ENCODE measurements at places on chromosomes 4 and X.

- no peak for DNase-seq
These were observed 4.3 kb downstream of the RHOH start for GRCh38 chr4:40200875-40201801.

DNA sequence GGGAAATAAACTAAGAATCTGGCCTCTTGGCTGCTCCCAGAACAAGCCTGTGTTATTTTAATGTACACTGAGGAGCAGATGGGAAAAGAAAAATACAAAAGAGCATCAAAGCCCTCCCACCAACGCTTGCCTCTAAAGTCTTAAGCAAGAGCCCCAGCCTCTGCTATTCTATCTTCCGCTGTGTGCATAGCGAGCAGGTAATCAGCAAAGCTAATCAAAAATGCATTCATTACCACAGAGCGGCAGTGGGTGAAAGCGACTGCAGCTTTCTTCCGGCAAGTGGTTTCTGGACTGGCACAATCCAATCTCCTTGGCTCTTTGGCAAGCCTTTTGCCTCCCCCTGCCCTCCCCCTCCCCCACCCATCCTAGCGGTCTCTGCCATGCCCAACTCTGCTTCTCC lies 13.5 kb upstream of the GRIA3 start:
- no peak for DNase-seq

DNA sequence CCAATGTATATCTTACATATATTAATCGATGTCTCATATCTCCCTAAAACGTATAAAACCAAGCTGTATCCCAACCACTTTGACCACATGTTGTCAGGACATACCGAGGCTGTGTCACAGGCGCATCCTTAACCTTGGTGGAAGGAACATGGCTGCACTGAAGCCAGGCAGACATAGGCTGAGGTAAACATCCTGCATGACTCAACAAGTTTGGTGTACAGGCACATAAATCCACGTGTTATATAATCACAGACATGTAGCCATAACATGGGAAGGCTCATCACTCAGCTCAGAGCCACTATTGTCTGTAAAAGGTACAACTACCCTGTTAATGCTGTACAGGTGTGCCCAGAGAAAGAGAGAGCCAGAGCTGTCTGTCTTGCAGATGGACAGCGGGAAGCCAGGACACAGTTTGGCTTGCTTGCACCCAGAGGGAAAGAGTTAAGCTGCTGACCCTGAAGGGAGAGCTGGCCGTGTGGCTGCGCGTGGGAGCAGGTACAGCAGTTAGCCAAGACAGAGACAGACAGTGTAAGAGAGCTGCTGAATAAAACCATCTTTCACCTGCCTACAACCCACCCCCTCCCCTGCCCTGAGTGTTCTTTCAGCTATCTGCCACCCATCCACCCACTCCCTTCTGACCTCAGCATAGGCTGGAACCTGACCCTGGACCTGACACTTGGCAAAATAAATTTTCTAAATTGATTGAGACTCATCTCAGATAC lies 22.3 kb upstream of the ZBTB33 start:
- no peak for DNase-seq

DNA sequence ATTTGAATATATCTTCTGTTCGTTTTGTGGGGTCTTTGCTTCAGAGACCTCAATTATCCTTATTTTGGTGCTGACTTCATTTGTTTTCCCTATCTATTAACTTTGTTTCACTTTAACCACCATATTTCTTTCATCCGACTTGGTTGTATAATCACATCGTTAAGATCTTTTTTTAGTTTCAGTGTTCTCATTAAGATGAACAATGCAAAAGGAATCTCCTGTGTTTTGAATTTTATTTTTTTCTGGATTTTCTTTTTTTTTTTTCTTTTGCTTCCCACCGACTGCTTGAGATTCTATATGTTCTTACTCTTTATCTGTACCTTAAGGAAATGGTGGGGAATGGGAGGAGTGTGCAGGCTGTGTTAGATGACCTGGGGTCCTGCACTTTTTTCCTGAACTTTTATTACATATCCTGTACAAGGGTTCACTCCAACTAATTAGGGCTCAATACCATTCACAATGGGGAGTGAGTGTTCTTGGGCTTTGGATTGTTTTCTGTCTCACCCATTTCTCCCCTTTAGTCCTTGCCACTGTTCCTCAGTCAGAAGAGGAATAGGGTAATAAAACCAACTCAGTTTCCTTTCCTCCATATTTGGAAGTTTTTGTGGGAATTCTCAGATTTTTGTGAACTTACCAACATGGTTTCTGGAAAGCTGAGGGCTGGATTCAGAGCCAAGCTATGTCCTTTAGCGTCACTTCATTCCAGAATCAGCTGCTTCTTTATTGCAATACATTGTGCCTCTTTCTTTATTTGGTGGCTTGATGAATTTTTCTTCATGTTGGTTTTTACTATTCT lies 43.2 kb upstream of the BMPR1B start:
- DNase-seq: no peak

DNA sequence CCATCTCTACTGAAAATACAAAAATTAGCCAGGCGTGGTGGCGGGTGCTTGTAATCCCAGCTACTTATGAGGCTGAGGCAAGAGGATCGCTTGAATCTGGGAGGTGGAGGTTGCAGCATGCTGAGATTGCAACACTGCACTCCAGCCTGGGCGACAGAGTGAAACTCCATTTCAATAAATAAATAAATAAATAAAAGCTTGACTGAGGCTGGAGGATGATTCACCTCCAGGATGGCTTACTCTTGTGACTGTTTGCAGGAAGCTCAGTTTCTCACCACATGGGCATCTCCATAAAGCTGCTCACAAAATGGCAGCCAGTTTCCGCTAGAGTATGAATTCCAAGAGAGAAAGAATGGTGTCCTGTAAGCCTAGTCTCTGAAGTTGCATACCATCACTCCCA lies 191.7 kb upstream of the EDNRA start:
- DNase-seq: no peak

Data from memory B cell (primary cell).